ENCODE measurements at places on chromosomes 5 and 9. TPM values are rescaled to one million over a fixed set of nuclear protein-coding genes. Genes with fewer than 3 reads are reported as not detected.

The ARL14EPL gene
- not detected for polyA plus RNA-seq

The STKLD1 gene
- 0.17 TPM for polyA plus RNA-seq

The LRRC19 gene
- not detected for polyA plus RNA-seq

The TAF11L14 gene
- polyA plus RNA-seq, result not detected

The PAEP gene
- polyA plus RNA-seq, result not detected

Measured in mammary epithelial cell (primary cell).